ENCODE measurements at places on chromosomes 11 and 22. TPM values are rescaled to one million over a fixed set of nuclear protein-coding genes. Genes with fewer than 3 reads are reported as not detected.

DNA sequence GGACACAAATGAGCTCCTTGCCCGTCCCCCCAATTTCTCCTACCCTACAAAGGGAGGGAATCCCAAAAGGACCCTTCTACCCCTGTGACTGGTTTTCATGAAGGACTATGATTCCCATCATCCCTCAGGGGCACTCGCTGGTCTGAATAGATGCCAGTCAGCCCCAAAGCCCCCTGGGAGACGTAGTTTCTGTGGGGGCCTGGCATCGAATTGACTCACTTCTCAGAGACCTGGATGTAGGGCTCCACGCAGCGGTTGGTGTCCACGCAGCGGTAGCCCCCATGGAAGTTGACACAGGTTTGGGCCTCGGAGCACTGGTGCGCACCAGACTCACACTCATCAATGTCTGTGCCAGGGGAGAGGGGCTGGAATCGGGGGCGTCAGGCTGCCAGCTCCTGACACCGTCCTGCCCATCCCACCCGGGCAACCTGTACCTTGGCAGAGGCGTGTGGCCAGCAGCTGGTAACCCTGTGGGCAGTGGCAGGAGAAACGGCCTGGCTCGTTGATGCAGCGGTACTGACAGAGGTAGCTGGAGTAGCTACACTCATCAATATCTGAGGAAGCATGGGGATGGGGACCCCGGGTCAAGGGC, 4.4 kb downstream of the EFEMP2 start:
- peak; percentile 33 for DNase-seq

DNA sequence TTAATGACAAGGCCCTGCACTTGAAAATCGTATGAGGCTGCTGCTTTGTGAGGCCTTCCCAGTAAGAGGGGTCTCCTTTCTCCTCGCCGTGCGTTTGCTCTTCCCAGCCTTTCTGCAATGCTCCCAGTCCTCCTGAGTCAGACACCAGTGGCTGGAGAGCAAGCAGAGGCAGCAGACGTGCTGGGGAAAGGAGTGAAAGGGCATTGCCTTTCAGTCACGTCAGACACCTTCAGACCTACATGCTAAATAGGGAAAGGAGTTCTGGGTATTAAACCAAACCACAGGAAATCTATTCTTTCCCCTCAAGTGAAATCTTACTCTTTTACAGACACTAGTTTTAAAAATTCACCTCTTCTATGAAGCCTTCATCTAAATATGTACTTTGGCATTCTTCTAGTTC, 274.8 kb downstream of the NTM start:
- no peak for DNase-seq

GRCh38 chr11:20707876-20708275, 38.5 kb downstream of the NELL1 start:
- DNase-seq = no peak

Gene F2
- total RNA-seq = not detected

DNA sequence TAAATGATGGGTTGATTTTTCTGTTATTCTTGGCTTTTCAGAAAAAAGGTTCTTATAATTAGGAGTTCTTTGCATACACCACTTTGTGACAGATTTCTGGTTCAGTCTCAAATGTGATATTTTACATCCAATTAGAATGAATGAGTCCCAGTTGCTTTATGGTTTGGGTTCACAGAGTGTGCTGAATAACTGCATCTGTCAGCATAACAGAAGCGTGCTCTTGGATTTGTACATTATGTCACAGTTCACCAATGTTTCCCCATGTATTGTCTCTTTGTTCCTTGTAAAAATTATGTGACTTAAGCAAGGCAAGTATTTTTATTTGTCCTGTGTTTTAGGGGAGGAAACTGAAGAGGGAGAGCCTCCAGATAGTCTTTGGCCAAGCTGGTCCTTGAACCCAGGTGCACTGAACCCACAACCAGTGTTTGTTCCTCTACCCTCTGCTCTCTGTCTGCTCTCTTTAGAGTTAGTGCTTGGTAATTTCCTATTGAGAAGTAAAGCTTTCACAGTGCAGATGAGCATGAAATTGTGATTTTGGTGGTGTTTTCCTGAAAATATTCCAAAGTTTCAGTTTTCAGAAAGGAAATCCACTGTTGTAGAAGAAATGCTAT, 107.5 kb downstream of the TBC1D22A start:
- no peak for DNase-seq

GRCh38 chr22:49785841-49786471, 41.7 kb downstream of the BRD1 start:
- peak; percentile 31 for DNase-seq

GRCh38 chr22:30486661-30487115, 14.9 kb upstream of the SEC14L3 start:
- DNase-seq = no peak

Gene TMEM126B
- 68.0 TPM for total RNA-seq

Gene CRYBA4
- not detected for total RNA-seq

Gene ZNF214
- 0.84 TPM for total RNA-seq

- no peak for DNase-seq
Observed at GRCh38 chr11:123330948-123331347, 99.1 kb upstream of the GRAMD1B start.

- DNase-seq = peak; percentile 56
Observed at GRCh38 chr11:43576803-43577521, 103.6 kb upstream of the HSD17B12 start.

GRCh38 chr11:128499613-128500253, 87.6 kb downstream of the ETS1 start:
- no peak for DNase-seq

DNA sequence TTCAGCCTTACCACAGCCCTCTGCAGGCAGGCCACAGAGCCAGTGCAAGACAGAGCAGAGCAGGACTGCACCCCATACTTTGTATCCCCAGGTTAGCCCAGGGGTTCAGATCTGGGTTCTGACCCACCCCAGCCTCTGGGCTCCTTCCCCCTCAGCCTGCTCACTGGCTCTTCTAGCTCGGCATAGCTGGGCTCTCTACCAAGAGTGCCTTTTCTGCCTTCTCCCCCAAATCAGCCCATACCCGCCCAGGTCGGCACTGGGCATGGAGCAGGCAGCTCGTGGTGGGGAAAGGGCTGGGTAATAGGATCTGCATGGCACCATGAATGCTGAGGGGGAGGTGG, 8.3 kb downstream of the RELT start:
- no peak for DNase-seq

Gene RFPL1
- total RNA-seq = not detected

DNA sequence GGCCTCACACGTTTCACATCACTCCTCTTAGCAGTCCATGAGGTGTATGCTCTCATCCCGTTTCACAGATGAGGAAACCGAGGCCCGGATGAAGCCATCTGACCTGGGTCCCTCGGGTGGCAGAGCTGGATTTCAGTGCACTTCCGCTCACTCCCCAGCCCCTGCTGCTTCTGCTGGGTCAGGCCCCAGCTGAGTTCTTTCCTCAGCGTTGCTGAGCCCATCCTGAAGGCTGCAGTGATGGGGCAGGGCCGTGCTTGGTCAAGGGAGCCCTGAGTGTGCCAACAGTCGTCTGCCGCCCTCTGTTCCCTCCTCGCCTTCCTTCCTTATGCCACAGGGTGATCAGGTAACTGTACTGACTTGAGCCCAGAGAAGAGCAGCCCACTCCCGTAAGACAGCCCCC, 12.1 kb downstream of the TRMU start:
- no peak for DNase-seq

- DNase-seq = no peak
Observed at GRCh38 chr11:117687776-117688175, 109.2 kb downstream of the DSCAML1 start.

GRCh38 chr11:110093407-110094297, 460 bp downstream of the ZC3H12C start:
- peak; percentile 81 for DNase-seq

DNA sequence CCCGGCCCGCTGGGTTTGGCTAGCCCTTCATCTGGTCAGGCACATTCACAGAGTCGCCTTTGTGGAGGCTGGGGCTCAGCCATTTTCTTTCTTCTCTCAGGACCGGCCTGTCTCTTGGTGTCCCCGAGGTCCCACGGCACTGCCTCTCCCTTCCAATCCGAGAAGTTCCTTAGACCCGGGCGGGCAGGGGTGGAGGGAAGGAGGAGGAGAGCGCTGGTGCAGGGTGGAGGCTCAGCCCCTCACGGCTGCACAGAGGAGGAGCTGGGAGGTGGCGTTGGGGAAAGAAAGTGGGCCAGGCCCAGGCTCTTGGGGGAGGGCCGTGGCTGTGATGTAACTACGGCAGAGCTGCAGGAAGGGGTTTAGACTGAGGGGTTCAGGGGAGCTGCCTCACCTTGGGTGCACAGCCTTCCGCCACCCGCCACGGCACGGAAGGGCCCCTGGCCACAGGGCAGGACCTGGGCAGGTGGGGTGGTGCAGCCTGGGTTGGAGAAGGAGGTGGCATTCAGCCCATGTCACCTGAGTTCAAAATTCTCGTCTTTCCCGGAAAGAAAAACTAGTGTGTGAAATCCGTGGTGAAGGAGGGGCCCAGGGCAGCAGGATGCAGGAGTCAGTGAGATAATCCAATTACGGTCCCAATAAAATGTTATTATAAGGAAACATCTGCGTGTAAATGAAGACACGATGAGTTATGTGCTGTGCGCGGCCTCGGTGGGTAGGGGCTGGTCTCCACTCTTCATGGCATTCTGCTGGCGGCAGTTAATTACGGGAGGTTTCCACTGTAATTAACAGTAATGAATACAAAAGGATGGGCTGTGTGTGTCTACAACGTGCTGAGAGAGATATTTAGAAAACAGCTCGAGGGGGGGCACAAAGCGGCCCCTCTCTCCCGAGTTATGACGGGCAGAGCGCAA, 1.7 kb downstream of the BRSK2 start:
- DNase-seq = no peak

GRCh38 chr11:65778431-65778900, 2.3 kb downstream of the AP5B1 start:
- no peak for DNase-seq

DNA sequence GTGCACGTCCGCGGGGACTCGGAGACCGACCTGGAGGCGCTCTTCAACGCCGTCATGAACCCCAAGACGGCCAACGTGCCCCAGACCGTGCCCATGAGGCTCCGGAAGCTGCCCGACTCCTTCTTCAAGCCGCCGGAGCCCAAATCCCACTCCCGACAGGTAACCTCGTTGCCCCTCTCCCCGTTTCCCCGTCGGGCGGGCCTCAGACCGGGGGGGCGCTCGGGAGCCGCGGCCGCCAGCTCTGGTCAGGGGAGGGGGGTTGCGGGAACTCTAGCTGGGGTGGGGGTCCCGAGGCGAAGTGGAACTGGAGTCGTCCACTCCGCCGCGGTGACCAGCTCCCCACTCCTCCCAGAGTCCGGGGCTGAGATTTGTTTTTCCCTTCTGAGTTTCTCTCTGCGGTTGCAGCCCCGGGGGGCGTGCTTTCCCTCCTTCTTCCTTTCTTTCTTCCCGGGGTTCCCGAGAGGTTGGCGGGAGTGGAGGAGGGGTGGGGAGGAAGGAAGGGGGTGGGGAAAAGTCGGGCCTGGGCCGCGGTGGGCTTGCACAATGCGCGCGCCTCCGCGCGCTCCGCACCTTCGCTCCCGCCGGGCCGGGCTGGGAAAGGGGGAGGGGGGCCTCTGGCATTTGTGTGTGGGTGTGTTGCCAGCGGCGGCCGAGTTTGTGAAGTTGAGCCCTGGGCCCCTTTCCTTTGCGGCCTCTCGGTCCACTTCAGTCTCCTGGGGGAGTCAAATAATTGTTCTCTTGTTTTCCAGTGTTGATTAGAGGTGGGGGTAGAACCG, 952 bp downstream of the YAP1 start:
- peak; percentile 82 for DNase-seq

DNA sequence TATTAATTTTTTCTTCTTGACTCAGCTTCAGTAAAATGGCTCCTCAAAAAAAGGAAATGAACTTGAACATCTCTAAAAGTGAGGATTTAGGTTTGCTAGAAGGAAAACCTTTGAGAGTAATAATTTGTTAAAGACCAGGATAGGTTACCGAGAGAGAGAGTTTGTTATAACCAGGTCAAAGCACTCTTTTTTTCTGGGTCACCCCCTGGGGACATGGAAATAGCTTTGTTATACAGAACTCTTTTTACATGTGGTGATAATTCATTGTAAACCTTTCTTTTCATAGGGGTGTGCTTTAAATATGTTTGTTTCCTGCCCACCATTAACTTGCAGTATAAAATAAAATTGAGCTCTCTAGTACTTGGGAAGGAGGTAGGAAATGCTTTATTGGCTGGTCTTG, 47.7 kb downstream of the DNAJC24 start:
- DNase-seq = no peak

GRCh38 chr11:134196756-134197155, 27.0 kb downstream of the NCAPD3 start:
- DNase-seq = no peak

GRCh38 chr11:16935518-16936302, 78.5 kb downstream of the PLEKHA7 start:
- no peak for DNase-seq

Gene OR4C16
- not detected for total RNA-seq

GRCh38 chr22:44600207-44600785, 101.7 kb upstream of the PRR5 start:
- no peak for DNase-seq
